ENCODE measurements at places on chromosomes 5 and 9. TPM values are rescaled to one million over a fixed set of nuclear protein-coding genes. Genes with fewer than 3 reads are reported as not detected.

IFNK gene
- not detected for total RNA-seq

- no peaks in the 10 kb centered on the region for H3K27me3 ChIP-seq
- no peak for DNase-seq
- no peak overlapping the region for H3K27ac ChIP-seq
- no peaks in the 10 kb centered on the region for H3K4me1 ChIP-seq
Measured at GRCh38 chr9:113462781-113463286, 693 bp upstream of the RGS3 start.

- H3K36me3 ChIP-seq, result no peaks in the 10 kb centered on the region
- no peak overlapping the region for H3K27ac ChIP-seq
- no peaks in the 10 kb centered on the region for H3K4me1 ChIP-seq
- H3K4me3 ChIP-seq, result no peak overlapping the region
- H3K27me3 ChIP-seq, result no peaks in the 10 kb centered on the region
Measured at GRCh38 chr5:125583321-125584139, 837.1 kb upstream of the ZNF608 start.

- DNase-seq, result no peak
- no peak overlapping the region for H3K27ac ChIP-seq
- H3K4me3 ChIP-seq, result no peak overlapping the region
- no peaks in the 10 kb centered on the region for H3K27me3 ChIP-seq
- H3K4me1 ChIP-seq, result no peaks in the 10 kb centered on the region
Measured at GRCh38 chr5:94173100-94173499, 431.7 kb upstream of the POU5F2 start.

DNA sequence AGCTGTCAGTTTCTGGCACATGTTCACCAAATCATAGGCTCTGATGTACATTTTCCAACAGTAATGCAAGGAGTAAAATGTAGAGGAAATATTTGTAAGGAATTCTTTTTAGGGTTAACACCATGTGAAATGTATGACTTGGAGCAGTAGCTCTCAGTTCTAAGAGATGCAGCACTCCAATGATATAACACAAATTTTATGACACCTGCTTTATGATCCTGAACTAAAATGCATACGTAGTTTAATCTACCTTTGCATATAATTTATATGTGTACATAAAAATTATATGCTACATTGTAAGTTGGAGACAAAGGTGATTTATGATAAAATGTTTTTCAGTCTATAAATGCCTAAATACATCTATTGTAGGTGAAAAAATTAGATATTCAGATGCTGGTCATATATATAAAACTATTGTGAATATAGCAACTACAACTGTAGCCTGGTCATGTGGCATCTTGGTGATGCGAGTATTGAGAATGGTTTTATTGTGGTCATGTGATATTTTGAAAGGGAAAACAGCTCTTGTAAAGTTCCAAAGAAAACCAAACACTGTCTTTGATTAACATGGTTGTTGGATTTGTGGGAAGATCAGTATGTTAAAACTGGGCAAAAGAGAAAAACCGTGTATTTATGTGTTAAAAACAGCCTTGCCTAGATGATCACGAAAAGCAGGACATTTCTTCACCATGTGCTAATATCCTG, 171.0 kb downstream of the TRIO start:
- no peak overlapping the region for H3K4me3 ChIP-seq
- H3K36me3 ChIP-seq, result peaks cover 10% of the 10 kb centered on the region
- no peaks in the 10 kb centered on the region for H3K27me3 ChIP-seq
- no peak for DNase-seq
- no peak overlapping the region for H3K27ac ChIP-seq

SH3RF2 gene
- 3.1 TPM for total RNA-seq

- H3K4me1 ChIP-seq, result no peaks in the 10 kb centered on the region
- H3K27me3 ChIP-seq, result no peaks in the 10 kb centered on the region
- DNase-seq, result peak; percentile 67
- H3K27ac ChIP-seq, result no peak overlapping the region
- H3K4me3 ChIP-seq, result no peak overlapping the region
- H3K36me3 ChIP-seq, result no peaks in the 10 kb centered on the region
Measured at GRCh38 chr5:447501-447900, 4.5 kb downstream of the EXOC3 start.

DNA sequence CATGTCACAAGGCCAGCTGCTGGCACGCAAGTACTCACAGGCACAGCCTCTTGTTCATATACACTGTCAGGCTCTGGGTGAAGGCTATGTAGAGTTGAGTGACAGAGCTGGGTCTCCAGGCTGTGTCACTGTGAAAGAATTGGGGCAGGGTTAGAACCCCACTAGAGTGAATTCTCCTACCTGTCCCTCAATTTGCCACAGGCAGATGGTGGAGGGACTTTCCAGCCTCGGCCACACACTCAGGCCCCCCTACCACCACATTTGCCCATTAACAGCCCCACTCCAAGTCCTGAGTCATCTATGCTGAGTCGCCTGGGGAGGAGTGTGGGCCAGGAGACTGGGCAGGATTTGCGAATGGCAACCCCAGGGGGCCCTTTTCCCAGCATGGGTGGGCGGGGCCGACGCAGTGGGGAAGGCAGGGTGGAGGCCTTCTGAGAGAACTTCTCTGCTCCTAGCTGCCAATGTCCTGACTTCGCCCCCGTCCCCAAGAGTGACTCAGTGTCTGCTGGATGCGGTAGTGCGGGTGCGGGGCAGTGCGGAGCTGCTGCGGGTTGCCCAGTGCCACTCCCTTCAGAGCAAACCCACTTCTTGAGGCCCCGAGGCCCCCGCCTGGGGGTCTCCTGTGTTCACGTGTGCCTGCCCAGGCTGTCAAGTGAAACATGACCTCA, 50.3 kb upstream of the PSD2 start:
- DNase-seq, result peak; percentile 97
- peak overlapping the region; percentile 16 for H3K27ac ChIP-seq
- H3K4me3 ChIP-seq, result no peak overlapping the region

DNA sequence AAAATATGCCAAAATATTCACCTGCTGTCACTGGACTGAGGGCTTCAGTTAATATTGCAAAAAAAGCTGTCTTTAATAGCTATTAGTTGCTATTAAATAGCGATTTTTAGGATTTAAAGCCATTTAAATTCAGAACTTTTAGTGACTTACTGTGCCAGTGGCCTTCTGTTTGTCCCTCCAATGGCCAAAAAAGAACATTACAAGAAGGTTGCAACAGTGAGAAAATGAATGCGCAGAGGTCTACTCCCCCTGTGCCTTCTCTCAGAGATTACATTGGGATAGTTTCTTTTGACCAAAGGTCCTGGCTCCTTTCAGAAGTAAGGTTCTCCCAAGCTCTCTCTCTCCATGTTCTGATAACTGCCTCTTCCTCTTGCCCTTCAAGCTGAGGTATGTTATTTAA, 930.3 kb upstream of the ARRDC3 start:
- H3K4me3 ChIP-seq, result no peak overlapping the region
- no peaks in the 10 kb centered on the region for H3K36me3 ChIP-seq
- no peak for DNase-seq
- no peaks in the 10 kb centered on the region for H3K27me3 ChIP-seq
- no peak overlapping the region for H3K27ac ChIP-seq

DNA sequence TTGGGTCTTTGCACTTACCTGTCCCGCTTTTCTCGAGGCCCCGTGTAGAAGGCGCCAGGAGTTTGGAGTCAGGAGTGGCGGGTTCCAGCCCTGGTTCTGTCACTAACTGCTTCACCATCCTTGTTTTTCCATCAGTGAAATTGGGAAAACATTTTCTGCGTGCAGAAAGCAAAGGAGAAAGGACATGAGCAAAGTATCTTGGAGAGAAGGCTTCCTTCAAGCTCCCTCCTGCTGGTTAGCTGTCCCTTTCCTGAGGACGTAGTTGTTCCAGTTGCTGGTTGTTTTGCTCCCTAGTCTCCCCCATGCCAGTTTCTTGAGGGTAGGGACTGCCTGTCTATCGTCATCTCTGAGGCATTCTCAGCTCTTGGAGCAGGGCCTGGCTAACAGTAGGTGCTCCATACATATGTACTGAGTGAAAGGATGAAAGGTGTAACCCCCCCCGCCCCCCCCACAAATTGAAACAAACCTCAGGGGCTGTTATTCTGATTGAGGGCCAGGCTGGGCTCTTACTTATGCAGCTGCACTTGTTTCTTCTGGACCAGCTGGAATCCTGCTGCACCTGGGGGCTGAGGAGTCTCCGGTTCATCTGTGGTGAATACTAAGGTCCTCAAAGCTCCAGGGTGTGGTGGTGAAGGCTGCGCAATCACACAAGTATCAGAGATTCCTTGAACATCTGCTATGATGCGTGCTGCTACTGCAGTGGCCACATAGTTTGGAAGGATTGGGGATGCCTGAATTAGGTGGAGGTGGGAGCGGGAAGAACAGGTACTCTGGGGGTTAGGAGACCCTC, 1.0 kb downstream of the SMIM3 start:
- no peaks in the 10 kb centered on the region for H3K36me3 ChIP-seq
- H3K4me1 ChIP-seq, result peaks cover 6% of the 10 kb centered on the region
- no peaks in the 10 kb centered on the region for H3K27me3 ChIP-seq
- peak overlapping the region; percentile 96 for H3K4me3 ChIP-seq
- peak overlapping the region; percentile 90 for H3K27ac ChIP-seq
- no peak for DNase-seq

PCDHA7 gene
- total RNA-seq, result 0.32 TPM

DNA sequence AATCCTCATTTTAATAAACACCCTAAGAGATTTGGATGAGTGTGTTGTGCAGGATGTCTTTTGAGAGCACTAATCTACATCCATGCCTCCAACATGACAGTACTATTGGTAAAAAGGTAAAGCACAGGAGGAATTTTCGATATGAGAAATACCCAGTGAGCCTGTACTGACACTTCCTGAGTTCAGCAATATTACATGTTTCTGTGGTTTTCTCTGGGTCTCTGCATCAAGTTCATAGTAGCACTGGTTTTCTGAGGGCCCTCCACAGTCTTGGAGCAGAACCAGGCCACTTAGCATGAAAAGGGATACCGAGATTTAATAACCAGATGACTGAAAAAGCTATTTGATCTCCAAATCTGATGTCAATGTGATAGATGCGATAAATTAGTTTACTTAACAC, 524.1 kb downstream of the TMEM38B start:
- no peak overlapping the region for H3K27ac ChIP-seq
- no peak for DNase-seq
- no peaks in the 10 kb centered on the region for H3K4me1 ChIP-seq
- no peak overlapping the region for H3K4me3 ChIP-seq
- no peaks in the 10 kb centered on the region for H3K27me3 ChIP-seq

DNA sequence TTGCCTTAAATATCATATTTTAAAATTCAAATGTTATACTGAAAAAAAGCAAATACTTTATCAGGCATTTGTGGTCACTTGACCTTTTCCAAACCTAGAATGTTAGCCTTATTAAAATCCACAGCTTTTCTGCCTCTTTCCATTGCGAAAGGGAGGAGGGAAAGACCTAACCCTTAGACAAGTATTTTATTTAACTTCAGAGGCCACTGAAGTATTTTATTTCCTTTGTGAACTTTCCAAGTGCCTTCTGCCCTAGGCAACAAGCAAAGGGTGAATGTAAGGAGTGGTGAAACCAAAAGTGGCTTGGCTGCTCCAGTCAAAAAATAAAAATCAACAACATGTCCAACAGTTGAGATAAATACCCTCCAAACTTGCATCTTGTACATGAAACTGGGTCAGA, 376.1 kb downstream of the EFNA5 start:
- H3K27me3 ChIP-seq, result no peaks in the 10 kb centered on the region
- H3K4me3 ChIP-seq, result no peak overlapping the region
- no peaks in the 10 kb centered on the region for H3K36me3 ChIP-seq
- H3K27ac ChIP-seq, result no peak overlapping the region
- H3K4me1 ChIP-seq, result no peaks in the 10 kb centered on the region
- DNase-seq, result no peak

DNA sequence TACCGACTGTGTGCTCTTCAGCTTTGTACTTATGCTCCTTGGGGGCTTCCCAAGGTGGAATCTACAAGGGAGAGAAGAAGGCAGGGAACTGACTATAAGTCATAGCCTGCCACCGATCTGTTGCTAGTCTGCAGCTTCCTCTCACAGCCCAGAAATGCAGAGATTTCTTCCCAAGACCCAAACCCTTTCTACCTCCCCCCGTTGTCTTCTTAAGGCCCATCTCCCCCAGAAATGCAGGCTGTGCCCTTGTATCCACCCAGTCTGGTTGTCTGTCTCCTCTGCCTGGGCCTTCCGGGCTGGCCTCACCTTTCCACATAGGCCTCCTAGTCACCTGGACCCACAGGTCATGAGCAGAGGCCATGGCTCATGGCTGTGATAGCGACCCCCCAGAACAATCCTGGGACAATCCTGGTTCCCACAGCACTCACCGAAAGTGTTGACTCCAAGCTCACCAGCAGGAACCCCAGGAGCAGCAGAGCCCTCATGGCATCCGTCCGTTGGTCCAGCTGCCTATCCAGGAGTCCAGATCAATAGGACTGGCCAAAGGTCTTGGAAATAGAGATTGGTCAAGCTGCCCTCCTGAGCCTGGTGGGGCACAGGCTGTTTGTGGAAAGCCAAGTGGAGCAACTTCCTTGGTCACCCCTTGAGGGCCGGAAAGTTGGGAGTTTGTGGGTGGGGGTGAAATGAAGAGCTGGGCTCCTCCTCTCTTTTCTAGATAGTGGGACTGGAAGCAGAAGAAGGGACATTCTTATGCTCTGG, at the start of gene F12:
Gene F12, minus strand, starts transcription at position 522 of the 759 bp plus-strand sequence. Its CDS starts 37 bp downstream, at position 485.
- H3K27ac ChIP-seq, result no peak within 1 kb of the TSS
- H3K27me3 ChIP-seq, result no peaks in the 10 kb centered on the region
- no peak for DNase-seq
- H3K4me3 ChIP-seq, result no peak within 1 kb of the TSS
- H3K36me3 ChIP-seq, result no peaks in the 10 kb centered on the region

CCDC171 gene
- total RNA-seq, result 5.2 TPM

PPP3R2 gene
- total RNA-seq, result not detected

DNA sequence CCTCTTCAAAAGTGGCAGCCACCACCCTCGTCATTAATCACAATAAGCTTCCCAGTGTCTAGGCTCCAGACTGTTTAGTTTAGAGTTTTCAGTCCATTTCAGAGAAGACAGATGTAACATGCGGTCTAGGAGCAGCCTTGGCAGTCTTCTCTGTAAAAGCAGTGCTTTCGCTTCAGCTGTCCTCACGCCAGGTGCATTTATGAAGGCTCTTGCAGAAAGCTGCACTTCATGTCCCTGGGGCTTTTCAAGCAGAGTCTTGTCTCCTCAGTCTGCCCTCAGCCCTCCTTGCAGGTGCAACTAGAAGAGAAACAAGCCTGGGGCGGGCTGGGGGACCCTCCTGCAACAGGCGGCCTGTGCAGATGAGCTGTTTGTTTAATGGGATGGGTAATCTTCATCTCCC, 281.9 kb downstream of the DRD1 start:
- H3K36me3 ChIP-seq, result no peaks in the 10 kb centered on the region
- DNase-seq, result no peak
- H3K4me1 ChIP-seq, result no peaks in the 10 kb centered on the region
- no peaks in the 10 kb centered on the region for H3K27me3 ChIP-seq
- no peak overlapping the region for H3K4me3 ChIP-seq

PCDHB3 gene
- total RNA-seq, result 2.9 TPM
